Uterus (tissue), 4 donors: ENCODE measurements at places on chromosomes 1 and 21.

GRCh38 chr1:227125929-227126545 lies 185.9 kb downstream of the COQ8A start:
- DNase-seq: no peak

DNA sequence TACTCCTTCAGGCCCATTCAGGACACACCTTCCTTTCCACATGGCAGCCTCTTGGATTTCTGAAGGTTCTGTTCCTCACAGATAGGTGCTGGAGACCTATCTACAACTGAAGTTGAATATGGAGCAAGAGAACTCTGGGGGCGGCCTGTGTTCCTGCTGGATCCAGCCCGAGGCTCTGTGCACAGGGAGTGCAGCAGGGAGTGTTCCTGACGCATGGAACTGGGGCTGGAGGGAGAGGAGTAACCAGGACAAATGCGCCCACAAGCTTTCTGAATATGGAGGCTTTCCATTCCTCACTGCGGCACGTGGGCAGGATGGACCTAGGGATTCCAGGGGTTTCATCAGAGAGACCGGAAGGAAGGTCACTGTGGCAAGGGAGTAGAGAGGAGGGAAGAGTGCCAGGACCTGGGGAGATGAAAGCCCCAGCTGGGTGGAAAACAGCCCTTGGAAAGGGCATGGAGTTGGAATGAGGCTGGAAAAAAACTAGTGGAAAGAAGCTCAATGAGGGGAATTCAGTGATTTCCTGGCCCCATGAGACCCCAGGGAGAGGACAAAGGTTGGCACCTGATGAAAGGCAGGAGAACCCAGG lies 12.5 kb downstream of the PM20D1 start:
- no peak for DNase-seq

GRCh38 chr1:41641941-41642527 lies 157.6 kb upstream of the EDN2 start:
- DNase-seq: no peak

GRCh38 chr1:233242827-233243483 lies 52.6 kb downstream of the PCNX2 start:
- DNase-seq: no peak
